ENCODE measurements at places on chromosomes 7 and 10. TPM values are rescaled to one million over a fixed set of nuclear protein-coding genes. Genes with fewer than 3 reads are reported as not detected.

The RADIL gene
- total RNA-seq, result 0.65 TPM

The DPYSL4 gene
- total RNA-seq, result 20.9 TPM

The ZNF365 gene
- total RNA-seq, result not detected

The APBB1IP gene
- 61.9 TPM for total RNA-seq

The MEOX2 gene
- total RNA-seq, result not detected

The PSD gene
- 10.4 TPM for total RNA-seq

The MACC1 gene
- 0.14 TPM for total RNA-seq

The TMEM229A gene
- not detected for total RNA-seq

The PILRA gene
- 6.6 TPM for total RNA-seq

The IGFBP1 gene
- total RNA-seq, result not detected

The TACR2 gene
- not detected for total RNA-seq

- DNase-seq, result no peak
Measured at GRCh38 chr7:69418869-69419670, 179.2 kb upstream of the AUTS2 start.

DNA sequence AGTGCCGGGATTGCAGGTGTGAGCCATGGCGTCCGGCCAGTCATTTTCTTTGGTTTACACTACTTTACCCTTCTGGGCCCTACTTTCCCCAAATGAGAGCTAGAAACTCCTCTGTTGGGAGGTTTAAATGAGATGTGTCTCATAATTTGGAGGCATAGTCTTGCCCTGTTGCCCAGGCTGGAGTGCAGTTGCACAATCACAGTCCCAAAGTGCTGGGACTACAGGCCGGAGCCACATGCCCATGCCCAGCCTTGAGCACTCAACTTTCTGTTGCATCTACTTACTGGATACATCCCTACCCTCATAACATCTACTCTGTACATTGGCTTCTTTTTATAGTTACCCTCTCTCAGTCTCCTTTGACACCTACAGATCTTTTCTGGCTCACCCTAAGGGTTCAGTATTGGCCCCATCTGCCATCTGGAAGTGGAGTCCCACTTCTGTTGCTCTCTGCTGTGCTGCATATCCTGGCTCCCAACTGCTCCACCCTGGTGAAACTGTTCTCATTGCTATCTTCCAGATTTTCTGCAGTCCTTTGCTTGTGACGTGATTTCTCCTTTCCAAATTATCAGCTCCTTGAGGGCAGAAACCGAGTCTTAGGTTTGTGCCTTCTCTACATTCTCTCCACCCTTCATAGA, 8.4 kb downstream of the EIF4H start:
- no peak for DNase-seq

GRCh38 chr7:41312235-41312634, 390.7 kb downstream of the INHBA start:
- DNase-seq, result no peak

DNA sequence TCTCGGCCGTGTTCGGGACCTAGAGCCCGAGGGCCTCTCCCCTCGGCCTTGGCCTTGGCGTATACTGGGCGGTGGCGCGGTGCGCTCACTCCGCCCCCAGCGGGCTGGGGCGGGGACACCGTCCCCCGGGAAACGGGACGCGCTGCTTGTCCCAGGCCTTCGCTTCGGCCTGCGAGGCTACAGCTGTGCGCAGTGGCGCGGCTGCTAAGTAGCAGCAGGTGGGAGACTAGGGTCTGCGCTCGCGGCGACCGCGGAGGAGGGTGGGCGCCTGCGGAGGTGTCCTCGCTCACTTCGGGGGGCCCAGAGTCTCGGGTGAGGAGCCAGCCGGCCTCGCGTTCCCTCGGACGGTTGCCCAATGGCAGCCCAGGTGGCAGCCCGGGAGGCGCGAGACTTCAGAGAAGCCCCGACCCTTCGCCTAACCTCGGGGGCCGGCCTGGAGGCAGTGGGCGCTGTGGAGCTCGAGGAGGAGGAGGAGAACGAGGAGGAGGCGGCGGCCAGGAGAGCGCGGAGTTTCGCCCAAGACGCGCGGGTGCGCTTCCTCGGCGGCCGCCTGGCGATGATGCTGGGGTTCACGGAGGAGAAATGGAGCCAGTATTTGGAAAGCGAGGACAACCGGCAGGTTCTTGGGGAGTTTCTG, at the start of gene DNAH11:
Gene DNAH11 (plus strand): TSS at position 149 of the 637 bp plus-strand sequence. CDS start 207 bp downstream, at position 356.
- DNase-seq, result peak; percentile 32

DNA sequence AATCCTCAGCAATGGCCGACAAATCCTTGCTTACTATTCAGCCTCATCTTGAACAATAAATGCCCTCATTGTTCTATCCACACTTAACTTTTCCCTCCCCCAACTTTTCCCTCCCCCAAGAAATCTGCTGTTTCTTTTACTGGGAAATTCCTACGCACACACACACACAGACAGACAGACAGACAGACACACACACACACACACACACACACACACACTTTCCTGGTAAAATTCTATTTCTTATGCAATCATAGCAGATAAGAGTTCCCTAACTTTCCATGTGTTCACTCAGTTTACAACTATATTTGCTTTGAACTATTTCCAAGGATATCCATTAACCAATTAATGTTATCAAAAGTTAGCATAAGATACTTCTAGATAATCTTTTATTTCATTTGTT, 52.9 kb downstream of the RELN start:
- no peak for DNase-seq

DNA sequence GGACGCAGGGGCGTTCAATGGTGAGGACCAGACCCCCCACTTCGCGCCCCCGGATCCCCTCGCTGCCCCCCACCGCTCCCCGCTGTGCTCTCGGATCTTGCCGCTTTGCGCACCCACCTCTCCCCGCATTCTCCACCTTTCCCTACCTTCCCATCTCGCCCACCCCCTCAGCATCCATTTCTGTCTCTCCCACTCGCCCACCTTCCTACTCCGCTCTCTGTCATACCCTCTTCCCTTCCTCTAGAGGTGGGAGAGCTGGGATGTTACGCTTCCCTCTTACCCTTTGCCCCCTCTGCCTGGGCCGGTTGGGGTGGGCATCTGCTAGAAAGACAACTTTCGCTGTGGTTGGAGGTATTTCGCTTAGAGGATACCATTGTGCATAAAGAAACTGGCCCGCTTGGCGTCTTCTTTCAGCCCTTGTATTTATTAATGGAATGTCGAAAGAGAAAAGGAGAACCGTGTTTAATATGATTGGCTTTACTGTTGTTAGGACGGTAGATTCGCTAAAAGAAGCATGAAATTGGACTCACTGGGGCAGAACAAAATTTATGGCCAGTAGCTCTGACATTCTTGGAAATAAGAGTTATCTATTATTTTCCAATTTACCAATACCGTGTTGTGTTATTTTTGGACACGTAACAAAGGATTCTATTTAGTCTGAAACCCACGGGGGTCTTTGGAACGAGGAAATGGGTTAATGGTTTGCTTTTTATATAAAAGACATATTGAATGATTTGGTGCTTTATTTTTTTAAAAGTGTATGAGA, 873 bp downstream of the PRKAR2B start:
- no peak for DNase-seq

DNA sequence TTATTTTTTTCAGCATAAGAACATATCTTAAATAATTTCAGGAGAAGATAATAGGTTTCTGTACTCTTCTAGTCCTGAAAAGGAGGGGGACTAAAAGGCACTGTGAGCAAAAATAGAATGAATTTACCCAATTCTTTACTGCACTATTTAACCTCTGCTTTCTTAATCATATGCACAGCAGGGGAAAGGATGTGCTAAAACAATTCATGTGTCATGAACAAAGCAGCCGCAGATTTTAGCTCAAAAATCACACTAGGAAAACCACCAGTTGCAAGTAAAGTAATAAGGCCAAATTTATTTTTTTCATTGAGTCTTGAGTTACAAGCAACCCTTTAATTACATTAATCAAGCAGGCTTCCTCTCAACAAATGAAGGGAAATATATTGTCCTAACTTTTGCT, 80.1 kb downstream of the CABCOCO1 start:
- no peak for DNase-seq

DNA sequence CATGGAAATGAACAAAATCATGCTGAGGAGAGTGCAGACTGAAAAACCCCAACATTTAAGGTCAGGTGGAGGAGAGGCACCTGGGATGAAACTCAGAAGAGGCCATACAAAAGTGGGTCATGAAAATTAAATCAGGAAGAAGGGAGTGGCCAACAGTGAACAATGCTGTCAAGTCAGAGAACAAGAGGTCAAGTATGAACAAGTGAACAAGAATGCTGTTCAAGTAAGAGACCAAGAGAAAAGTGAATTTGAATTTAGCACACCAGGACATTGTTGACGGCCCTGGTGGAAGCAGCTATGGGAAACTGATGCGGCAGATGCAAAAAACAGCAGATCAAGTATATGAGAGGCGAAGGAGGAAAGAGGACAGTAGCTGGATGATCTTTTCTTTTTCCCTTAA, 7.9 kb downstream of the CEP41 start:
- no peak for DNase-seq

- no peak for DNase-seq
Measured at GRCh38 chr7:47470567-47471357, 111.1 kb downstream of the TNS3 start.

GRCh38 chr10:4545062-4545461, 280.9 kb upstream of the AKR1E2 start:
- DNase-seq, result no peak

DNA sequence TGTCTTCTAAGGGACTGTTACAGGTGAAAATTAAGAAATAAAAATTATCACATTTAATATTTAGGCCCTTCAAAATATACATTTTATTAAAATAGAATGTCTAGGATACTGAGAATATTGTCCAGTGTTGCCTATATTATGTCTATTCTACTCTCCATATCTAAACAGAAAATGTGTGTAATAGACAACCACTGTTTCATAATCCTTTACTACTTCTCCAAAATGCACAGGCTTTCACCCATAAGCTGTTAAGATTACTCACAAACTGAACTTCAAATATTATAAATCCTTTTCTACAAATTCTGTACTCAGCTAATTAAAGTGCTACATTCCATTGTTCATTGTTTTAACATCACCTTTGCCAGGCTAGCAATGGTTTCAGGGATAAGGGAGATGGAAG, 56.7 kb upstream of the TFEC start:
- no peak for DNase-seq

DNA sequence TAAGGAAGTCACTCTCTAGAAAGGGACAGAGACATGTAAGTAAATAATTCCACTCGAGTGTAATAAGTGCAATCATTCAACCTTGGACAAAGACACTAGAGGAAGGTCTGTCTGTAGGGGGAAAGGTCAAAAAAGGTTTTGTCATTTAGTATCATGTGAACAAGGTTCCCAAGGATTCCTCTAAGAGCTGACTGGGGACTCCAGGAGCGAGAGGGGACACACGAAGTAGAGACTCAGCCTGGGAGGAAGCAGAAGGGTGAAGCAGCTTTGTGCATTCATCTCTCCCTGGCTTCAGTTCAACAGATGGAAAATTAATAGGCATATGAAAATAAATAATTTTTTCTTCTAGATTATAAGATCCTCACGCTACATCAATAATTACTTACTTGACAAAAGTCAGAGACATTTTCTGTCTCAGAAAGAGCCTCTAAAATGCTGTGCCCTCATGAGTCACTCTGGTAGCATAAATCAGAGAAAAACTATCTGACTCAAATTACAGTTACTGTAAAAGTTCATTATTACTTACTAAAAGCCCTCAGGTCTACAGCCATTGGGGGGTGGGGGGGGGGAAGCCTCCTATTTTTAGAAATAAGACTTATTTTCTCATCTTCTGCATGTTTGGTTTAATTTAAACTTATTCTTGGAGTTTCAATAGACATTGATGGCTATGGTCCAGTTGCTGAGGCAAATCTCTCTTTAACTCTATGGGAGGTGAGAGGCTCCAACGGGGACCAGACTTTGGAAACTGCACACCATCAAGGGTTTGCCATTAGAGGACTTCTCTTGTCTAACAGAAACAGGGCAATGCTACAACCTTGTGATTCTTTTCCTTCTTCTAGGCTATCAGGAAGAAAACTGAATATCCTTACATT, 275.1 kb upstream of the KLF14 start:
- DNase-seq, result peak; percentile 60

DNA sequence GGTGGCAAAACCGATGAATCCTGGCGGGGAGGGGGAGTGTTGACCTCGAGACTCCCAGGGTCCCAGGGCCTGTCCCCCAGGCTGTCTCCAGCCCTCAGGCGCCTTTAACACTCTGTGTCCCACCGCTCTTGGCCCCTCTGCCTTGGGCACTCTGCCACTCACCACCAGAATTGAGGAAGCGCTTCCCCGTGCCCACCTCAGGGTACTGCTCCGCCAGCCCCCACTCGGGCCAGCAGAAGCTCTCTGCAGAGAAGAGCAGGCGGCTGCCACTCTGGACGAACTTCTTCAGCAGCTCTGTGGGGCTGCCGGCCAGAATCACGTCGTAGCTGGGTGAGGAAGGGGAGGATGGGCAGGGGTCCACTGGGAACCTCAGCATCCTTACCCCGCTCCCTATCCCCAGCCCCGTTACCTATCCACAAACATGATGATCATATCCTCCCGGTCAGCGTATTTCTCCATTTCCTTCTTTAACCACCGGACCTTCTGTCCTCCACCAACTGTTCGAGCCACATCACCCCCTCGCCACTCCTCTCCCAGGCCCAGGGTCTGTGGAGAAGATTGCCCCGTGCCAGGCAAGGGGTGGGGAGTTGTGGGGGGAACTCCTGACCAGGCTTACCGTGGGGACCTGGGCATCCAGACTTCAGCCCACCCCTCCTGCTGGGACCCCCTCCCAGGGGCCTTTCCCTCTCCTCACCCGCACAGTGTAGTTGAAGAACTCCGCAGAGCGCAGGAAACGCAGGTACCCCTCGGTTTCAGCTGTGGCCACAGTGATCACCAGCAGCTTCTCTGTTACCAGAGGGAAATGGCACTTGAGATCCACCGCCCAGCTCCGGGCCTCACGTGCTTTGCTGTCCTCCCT, 1.2 kb downstream of the PLOD3 start:
- DNase-seq, result peak; percentile 12

DNA sequence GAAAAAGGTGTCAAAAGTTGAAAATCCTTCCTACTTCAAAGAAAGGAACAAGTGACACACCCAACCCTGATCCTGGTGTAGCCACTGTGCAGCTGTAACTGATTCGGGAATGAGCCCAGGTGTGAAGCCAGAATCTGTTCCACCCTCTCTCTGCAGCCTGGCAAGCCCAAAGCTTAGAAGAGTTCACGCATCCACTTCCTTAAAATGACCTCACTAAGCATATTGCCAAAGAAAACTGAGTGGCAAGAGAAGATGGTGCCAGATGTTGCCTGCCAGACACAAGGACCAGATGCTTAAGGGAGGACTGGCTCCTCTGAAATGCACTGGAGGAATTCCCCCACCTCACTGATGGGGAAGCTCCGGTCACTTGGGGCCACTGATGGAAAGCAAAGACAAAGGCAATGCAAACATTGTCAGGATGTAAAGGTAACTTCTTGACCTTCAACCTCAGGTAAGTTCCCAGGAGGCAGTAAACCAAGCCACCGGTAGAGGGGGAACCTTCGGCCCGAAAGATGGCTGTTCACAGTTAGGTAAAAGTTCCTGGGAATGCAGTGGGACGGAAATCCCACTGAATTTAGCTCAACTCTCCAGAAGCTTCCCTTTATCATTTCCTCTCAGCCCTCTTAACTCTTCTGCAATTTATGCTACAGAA, 554.9 kb downstream of the KCNMA1 start:
- DNase-seq, result no peak

All from activated CD8-positive, alpha-beta T cell treated with anti-CD3 and anti-CD28 coated beads for 36 hours (primary cell).